ENCODE measurements at places on chromosomes 2 and 18.

DNA sequence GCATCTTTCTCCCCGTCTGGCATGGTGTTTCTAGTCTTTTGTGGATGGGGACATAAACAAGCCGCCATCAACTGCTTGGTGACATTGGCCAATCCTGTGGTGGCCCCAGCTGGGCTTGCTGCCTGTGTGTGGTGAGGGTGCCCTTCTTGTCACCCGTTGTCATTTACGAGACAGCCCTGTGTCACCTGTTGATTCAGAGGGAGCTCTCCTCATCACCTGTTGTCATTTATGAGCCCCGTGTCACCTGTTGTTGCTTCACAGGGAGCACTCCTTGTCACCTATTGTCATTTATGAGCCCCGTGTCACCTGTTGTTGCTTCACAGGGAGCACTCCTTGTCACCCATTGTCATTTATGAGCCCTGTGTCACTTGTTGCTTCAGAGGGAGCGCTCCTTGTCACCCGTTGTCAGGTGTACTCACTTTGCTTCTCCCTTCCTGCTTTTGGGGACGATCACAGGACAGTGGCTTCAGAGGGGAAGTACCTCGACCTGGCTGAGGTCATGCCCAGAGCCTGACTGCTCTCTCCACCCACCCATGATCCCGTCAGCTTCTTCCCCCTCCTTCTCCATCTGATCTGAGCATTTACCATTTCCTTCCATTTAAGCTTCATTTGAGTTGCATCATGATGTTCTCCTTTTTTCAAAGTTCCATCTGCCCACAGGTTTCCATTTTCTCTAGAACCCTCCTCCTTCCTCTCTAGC is 29.1 kb downstream of the HPCAL1 start:
- peaks cover 9% of the 10 kb centered on the region for H3K36me3 ChIP-seq
- no peaks in the 10 kb centered on the region for H3K27me3 ChIP-seq
- H3K4me3 ChIP-seq, result no peak overlapping the region
- H3K27ac ChIP-seq, result no peak overlapping the region
- peaks cover 40% of the 10 kb centered on the region for H3K4me1 ChIP-seq

DNA sequence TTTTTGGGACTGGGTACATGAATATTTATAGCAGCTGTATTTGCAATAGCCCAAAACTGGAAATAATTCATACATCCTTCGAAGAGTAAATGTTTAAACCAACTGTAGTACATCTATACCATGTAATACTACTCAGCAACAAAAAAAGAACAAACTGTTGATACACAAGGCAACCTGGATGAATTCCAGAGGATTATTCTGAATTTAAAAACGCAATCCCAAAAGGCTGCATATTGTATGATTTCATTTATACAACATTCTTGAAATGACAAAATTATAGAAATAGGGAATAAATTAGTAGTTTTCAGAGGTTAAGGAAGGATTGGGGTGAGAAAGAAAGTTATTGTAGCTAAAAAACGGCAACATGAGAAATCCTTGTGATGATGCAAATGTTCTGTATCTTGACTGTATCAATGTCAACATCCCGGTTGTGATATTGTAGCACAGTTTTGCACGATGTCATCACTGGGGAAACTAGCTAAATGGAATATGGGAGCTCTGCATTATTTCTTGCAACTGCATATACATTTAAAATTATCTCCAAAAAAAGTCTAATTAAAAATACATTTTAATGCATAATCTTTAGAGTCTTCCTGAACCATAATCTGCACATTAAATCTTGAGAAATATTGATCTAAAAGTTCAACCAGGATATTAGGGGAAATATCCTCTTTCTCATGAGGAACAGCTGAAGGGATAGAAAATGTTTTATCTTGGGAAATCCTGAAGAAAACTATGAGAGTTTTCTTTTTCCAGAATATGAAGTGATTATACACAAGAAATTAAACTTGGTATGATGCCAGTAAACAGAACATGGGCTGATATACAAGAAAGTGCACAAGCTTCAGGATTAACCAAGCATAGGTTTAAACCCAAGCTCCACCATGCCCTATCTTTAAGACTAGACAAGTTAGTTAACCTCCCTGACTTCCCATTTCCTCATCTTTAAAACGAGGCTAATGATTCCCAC is 21.9 kb downstream of the EVA1A start:
- no peaks in the 10 kb centered on the region for H3K27me3 ChIP-seq
- H3K36me3 ChIP-seq, result peaks cover 6% of the 10 kb centered on the region
- no peak overlapping the region for H3K27ac ChIP-seq
- no peak for DNase-seq

DNA sequence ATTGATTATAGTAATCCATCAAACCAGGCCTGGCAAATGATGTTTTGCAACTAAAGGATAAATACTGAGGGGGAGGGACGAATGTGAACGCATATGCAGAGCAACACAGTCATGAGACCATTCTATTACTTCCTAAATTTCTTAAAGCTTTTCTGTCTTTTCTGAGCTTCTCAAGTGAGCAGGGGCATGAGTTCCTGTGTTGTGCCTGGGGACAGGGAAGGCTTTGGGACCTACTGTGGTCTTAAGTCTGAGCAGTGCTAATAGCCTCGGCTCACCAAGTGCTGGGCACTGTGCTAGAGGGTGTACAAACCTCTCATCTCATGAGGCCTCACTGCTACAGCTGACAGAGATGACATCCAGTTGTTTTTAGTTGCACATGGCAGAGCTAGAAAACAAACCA is 182.4 kb downstream of the NEDD4L start:
- no peak for DNase-seq
- no peak overlapping the region for H3K4me3 ChIP-seq
- peaks cover 19% of the 10 kb centered on the region for H3K4me1 ChIP-seq
- no peaks in the 10 kb centered on the region for H3K27me3 ChIP-seq

- DNase-seq, result no peak
- peaks cover 5% of the 10 kb centered on the region for H3K36me3 ChIP-seq
- H3K27me3 ChIP-seq, result no peaks in the 10 kb centered on the region
- H3K4me3 ChIP-seq, result no peak overlapping the region
- H3K27ac ChIP-seq, result no peak overlapping the region
These were observed 92.4 kb downstream of the NCK2 start for GRCh38 chr2:105836840-105837692.

- no peaks in the 10 kb centered on the region for H3K27me3 ChIP-seq
- peak overlapping the region; percentile 55 for H3K4me3 ChIP-seq
These were observed 104.3 kb downstream of the CSRNP3 start for GRCh38 chr2:165573534-165574461.

DNA sequence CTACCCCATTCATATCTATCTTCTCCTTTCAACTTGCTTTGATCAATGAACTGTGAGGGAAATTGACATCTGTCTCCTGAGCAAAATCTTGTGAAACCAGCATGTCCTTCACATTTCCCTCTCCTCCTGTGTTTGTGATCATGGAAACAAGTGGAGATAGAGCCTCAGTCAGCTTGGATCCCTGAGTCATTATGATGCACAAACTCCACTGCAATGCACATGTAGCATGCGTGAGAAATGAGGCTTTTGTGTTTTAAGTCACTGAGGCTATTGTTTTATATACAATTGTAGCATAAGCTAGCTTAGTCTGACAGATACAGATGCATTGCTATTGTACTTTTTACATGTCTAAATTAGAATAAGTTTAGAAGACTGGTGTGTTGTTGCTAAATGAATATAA is 85.2 kb upstream of the HNMT start:
- no peaks in the 10 kb centered on the region for H3K4me1 ChIP-seq
- no peak overlapping the region for H3K27ac ChIP-seq
- H3K27me3 ChIP-seq, result no peaks in the 10 kb centered on the region
- peak; percentile 3 for DNase-seq

DNA sequence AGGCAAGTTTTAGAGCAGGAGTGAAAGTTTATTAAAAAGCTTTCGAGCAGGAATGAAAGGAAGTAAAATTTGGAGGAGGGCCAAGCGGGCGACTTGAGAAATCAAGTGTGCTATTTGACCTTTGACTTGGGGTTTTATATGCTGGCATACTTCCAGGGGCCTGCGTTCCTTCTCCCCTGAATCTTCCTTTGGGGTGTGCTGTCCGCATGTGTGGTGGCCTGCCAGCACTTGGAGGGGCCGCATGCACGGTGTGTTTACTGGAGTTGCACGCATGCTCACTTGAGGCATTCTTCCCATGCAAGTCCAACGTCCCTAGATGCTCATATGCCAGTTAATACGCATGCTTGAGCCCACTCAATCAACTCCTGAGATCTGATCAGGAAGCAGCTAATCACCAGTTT is 78.3 kb upstream of the MAP4K4 start:
- no peak for DNase-seq
- H3K4me3 ChIP-seq, result peak overlapping the region; percentile 8
- H3K27me3 ChIP-seq, result no peaks in the 10 kb centered on the region
- H3K36me3 ChIP-seq, result no peaks in the 10 kb centered on the region
- no peak overlapping the region for H3K27ac ChIP-seq

DNA sequence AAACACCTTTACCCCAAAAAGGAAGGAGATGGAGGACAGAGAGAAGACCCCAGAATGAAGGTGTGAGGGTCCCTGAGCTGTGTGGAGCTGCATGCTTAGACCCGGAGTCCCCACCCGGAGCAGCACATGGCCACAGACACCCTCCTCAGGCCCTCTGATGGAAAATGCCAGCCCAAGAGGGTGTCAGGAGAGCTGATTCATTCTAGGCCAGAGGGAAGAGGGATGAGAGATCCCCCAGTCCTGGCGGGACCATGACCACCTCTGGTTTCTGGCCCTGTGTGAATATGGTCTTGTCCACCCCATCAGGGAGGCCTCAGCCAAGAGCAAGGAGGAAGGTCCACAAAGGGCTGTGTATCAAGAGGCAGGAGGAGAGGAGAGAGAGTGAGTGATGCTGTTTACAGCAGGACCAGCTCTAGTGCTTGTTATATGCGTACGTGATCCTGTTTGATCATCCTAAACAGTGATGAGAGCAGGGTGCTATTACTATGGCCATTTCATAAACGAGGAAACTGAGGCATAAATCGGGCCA is 186.6 kb upstream of the HAAO start:
- H3K27ac ChIP-seq, result no peak overlapping the region
- no peak for DNase-seq
- no peaks in the 10 kb centered on the region for H3K36me3 ChIP-seq

DNA sequence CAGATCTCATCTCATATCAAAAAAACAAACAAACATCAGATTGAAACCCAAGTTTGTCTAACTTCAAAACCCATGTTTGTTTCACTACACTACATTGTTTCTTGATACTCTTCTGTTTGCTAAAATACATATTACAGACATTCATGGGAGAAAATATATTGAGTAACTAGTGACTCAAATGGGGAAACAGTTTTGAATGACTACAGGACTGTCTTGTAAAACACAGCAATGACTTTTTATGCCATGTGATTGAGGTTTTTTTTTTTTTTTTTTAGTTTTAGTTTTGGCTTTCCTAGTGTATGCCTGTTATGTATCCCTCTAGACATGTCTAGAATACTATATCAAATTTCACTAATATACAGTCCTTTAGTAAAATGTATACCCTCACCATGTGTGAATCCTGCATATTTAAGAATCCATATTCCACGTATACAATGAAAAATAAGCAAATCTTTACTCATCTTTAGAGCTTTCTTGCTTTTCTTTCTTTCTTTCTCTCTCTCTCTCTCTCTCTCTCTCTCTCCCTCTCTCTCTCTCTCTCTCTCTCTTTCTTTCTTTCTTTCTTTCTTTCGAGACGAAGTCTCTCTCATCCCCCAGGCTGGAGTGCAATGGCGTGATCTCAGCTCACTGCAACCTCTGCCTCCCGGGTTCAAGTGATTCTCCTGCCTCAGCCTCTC is 46.6 kb upstream of the SERTAD2 start:
- H3K27ac ChIP-seq, result no peak overlapping the region
- no peak overlapping the region for H3K4me3 ChIP-seq
- H3K4me1 ChIP-seq, result peaks cover 6% of the 10 kb centered on the region
- H3K27me3 ChIP-seq, result no peaks in the 10 kb centered on the region
- no peaks in the 10 kb centered on the region for H3K36me3 ChIP-seq

GRCh38 chr18:56748698-56749268 is 97.6 kb downstream of the WDR7 start:
- no peaks in the 10 kb centered on the region for H3K27me3 ChIP-seq
- no peak overlapping the region for H3K27ac ChIP-seq
- no peaks in the 10 kb centered on the region for H3K36me3 ChIP-seq
- peaks cover 1% of the 10 kb centered on the region for H3K4me1 ChIP-seq
- DNase-seq, result peak; percentile 57

GRCh38 chr18:8750954-8751415 is 45.6 kb downstream of the MTCL1 start:
- H3K27me3 ChIP-seq, result no peaks in the 10 kb centered on the region
- H3K36me3 ChIP-seq, result peaks cover 48% of the 10 kb centered on the region
- H3K27ac ChIP-seq, result peak overlapping the region; percentile 92
- H3K4me3 ChIP-seq, result no peak overlapping the region
- peak; percentile 95 for DNase-seq

- DNase-seq, result no peak
- H3K27me3 ChIP-seq, result no peaks in the 10 kb centered on the region
- no peaks in the 10 kb centered on the region for H3K36me3 ChIP-seq
- H3K4me1 ChIP-seq, result no peaks in the 10 kb centered on the region
These were observed 26.6 kb upstream of the SPATS2L start for GRCh38 chr2:200279857-200280256.

DNA sequence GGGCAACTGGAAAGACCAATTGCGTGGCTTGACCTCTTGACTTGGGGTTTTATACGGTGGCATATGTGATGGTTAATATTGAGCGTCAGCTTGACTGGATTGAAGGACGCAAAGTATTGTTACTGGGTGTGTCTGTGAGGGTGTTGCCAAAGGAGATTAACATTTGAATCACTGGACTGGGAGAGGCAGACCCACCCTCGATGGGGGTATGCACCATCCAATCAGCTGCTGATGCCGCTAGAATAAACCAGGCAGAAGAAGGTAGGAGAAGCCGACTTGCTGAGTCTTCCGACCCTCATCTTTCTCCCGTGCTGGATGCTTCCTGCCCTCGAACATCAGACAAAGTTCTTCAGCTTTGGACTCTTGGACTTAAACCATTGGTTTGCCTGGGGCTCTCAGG is 34.2 kb upstream of the YPEL5 start:
- H3K27me3 ChIP-seq, result no peaks in the 10 kb centered on the region
- H3K27ac ChIP-seq, result peak overlapping the region; percentile 94
- no peak for DNase-seq
- H3K4me3 ChIP-seq, result no peak overlapping the region

DNA sequence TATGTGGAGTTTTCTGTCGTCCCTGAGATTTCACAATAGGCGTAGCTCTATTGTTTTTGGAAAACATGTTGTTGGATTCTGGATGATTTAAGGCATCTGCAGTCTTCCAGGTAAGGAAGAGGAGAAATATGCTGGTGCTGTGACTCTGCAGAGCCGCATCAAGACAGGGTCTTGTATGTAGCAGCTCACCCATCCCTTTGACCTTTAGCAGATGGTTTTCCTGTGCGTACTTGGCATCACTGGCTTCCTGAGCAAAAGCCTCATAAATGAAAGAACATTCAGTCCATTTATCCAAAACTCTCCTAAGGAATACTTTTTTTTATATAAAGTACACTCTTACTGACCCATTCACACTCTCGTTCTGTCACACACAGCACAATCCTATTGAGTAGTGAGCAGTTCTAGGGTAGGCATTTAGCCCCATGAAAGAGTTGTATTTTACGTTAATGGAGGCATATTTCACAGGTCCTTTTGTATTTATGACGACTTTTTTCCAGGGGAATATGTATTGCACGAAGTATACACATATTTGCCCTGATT is 443.9 kb downstream of the STK39 start:
- H3K4me1 ChIP-seq, result no peaks in the 10 kb centered on the region
- no peaks in the 10 kb centered on the region for H3K27me3 ChIP-seq
- H3K36me3 ChIP-seq, result no peaks in the 10 kb centered on the region
- no peak for DNase-seq
- H3K27ac ChIP-seq, result no peak overlapping the region
